ENCODE measurements at places on chromosomes 7 and 10. TPM values are rescaled to one million over a fixed set of nuclear protein-coding genes. Genes with fewer than 3 reads are reported as not detected.

The NPFFR1 gene
- not detected for total RNA-seq

The SPOCK2 gene
- total RNA-seq: 6.3 TPM

The CTNNA3 gene
- 0.68 TPM for total RNA-seq

The TBL2 gene
- total RNA-seq: 47.9 TPM

The TMEM184A gene
- not detected for total RNA-seq

The EGFR gene
- 0.15 TPM for total RNA-seq

The ITIH5 gene
- total RNA-seq: not detected

The UCMA gene
- not detected for total RNA-seq

The KNDC1 gene
- total RNA-seq: not detected

The MSMB gene
- total RNA-seq: not detected

The CRYGN gene
- total RNA-seq: not detected

The FAM131B gene
- total RNA-seq: not detected

The CTAGE4 gene
- total RNA-seq: not detected

The AGR2 gene
- total RNA-seq: not detected

The VSTM4 gene
- total RNA-seq: not detected

The PCGF5 gene
- 40.9 TPM for total RNA-seq

The CLDN4 gene
- total RNA-seq: 1.0 TPM

The FZD8 gene
- total RNA-seq: 3.9 TPM

The OPN1SW gene
- total RNA-seq: not detected

The GATA3 gene
- not detected for total RNA-seq

The FEZF1 gene
- not detected for total RNA-seq

The LRRC61 gene
- total RNA-seq: not detected

The C7orf57 gene
- 0.29 TPM for total RNA-seq

The OR2A5 gene
- not detected for total RNA-seq

The EBLN1 gene
- not detected for total RNA-seq

The CLCN1 gene
- total RNA-seq: not detected

The ADIRF gene
- not detected for total RNA-seq

The WASHC2C gene
- 35.3 TPM for total RNA-seq

The SLIT1 gene
- 0.77 TPM for total RNA-seq

The IL15RA gene
- total RNA-seq: 7.6 TPM

The ATRNL1 gene
- total RNA-seq: not detected

The PROSER2 gene
- total RNA-seq: not detected

The TMEM140 gene
- total RNA-seq: 1.7 TPM

The NXPH1 gene
- total RNA-seq: not detected

The HOXA4 gene
- total RNA-seq: 2.0 TPM

The SCIN gene
- total RNA-seq: not detected

The FGFR2 gene
- total RNA-seq: not detected

The SAP25 gene
- 14.0 TPM for total RNA-seq

The IDI2 gene
- total RNA-seq: not detected

The GIMAP5 gene
- not detected for total RNA-seq

The FRMD4A gene
- not detected for total RNA-seq

The RAPGEF5 gene
- total RNA-seq: 120 TPM

The AKR1C2 gene
- total RNA-seq: not detected

All from OCI-LY7 (cell line).